ENCODE measurements at places on chromosomes 1 and 21.

- DNase-seq = peak; percentile 73
These were observed 6.9 kb upstream of the DNAH14 start for GRCh38 chr1:224922404-224923164.

DNA sequence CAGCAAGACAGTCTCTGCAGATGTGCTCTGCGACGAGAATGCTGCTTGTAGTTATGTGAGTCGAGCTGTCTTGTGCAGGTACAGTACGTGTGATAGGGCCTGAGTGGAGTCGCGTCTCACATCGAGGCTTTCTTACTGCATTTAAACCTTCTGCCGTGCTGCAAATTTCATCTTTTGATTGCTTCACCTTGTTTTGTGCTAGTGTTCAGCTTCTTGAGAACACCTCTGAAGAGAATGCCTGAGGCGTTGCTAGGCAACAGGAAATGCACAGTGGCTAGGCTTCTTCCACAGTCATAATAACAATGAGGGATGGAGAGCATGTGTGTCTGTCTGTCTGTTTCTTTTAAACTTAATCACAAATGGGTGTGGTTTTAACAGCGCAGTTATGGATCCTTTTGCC is 52.9 kb downstream of the MRPS6 start:
- no peak for DNase-seq

GRCh38 chr1:89604414-89604735 is 28.5 kb upstream of the LRRC8C start:
- DNase-seq = no peak

DNA sequence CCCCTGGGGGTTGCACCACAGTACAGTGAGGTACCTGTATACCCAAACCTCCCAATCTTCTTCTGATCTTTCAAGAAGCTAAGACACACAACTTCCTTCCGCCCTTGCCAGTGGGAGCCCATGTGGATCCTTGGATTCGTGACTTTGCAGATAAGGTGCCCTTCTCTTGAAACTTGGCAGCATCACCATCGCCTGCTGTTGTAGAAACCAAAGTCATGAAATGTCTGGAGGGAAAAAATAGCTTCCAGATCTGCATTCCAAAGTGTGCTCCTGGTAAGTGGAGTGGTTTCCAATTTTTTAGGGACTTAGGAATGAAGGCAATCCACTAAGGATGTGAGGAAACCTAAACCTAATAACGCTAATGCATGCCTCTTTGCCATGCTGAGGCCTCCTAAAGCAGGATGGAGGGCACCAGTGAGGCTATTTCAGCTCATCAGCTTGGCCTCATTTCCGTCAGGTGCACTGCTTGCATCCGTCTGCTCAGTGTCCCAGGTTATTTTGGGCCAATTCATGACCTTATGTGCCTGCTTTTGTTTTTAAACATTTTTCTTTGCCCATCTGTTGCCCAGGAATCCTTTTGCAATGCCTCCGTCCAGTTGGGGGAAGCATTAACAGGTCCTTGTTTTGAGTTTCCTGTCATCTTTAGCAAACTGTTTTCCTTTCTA is 8.2 kb upstream of the EFHD2 start:
- DNase-seq = no peak

DNA sequence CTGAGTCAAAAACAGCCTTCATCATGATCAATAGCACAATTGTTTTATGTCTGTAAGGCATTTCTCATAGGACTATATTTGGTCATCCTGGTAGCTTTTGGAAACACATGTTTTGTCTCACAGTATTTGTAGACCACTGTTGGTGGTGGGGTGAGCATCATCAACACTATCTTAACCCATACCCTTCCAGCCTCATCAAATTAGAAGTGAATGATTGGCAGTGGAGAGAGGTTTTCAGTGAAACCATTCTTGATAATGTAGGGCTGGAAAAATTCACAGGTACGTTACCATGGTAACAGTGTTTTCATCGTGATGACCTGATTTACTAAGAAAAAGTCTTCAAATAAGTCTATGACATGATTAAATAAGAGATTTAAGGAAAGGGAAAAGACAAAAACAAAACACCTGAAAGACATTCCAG is 45.3 kb upstream of the C1orf105 start:
- no peak for DNase-seq

- DNase-seq = no peak
These were observed 36.6 kb downstream of the CDC42 start for GRCh38 chr1:22089134-22089571.

DNA sequence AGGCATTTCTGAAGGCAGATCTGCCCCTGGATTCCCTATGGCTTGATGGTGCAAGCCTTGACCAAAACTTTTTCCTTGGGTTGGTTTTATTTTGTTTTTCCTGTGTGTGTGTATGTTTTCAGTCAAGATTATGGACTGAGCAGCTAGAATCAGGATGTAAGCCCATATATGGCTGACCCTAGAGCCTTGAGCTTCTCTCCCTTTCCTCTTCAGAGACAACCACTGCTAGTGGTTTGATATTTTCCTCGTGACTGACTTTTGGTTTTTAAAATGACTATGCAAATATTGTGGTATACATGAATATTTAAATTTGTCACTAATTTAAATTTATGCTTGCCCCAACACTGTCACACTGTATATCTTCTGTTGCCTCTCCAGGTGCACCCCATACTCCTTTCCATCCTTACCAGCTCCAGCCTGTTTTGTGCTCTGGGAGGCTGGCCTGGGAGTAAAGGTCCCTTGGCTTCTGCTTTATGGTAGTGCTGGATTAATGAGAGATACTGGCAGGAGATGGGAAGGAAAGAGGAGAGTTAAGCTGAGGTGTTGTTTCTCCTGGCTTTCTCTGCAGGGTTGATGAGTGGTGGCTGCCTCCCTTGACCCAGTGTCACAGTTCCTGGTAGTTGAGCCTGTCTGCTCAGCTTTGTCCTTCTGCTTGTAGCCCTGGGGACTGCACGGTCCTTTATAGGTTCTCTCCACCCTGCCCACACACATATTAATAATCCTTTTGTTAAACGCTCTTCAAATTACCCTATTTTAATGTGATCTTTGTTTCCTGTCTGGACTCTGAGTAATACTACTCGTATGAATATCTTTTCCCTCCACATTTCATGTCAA is 44.4 kb downstream of the RWDD3 start:
- no peak for DNase-seq

DNA sequence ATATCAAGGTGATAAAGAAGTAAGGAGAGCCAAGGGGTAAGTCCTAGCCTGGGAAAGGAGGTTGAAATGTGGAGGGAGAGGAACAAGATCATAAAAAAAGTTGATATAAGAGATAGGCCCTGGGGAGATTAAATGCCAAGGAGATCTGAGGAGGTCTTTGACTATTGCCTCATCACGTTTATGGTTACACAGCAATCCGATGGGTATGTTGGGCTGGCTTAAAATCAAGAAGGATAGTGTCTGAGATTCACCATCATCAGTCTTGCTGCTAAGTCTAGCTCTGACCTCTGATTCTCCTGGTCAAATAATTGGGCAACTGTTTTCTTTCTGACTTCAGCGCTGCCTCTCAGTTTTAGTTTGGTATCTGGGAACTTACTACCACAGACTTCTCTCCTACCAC is 416.3 kb downstream of the GPATCH2 start:
- no peak for DNase-seq

DNA sequence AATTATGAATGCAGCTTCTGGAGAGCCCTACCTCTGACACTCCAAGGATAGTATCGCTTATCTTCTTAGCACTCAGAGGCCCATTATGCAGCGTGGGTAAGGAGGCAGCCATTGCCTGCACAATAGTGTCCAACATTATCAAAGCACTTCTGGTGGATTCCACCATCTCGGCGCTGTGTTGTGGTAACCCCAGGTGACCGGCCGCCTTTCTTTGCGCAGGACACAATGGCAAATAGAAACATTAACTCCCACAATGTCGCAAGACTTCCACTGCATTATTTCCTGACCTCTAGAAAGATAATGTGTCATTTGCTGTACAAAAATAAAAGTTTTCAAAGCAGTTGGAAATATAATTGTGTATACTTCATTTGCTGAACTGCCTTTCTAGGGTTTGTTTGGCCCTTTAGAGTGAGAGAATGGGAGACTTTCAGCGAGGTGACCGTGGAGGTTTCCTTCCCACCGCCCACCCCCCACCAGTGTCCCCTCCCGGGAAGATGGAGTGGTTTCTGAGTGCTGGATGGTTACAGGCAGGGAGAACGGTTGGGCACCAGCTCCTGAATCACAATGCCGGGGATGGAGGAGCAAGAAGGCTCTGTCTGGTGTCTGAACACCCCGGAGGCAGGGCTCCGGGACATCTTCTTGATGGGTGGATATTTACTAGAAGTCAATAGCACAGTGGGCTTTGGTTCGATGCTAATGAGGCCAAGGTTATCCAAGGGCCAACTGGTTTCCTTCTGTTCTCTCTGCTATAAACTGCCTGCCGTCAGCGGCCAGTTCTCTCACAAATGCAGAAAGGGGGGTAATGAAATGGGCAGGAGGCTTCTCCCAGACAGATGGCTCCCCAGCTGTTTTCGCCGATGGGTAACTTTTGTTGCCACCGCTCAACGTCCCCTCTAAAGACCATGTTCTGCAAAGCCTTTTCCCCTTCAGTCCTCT is 215.4 kb upstream of the PROX1 start:
- DNase-seq = no peak

DNA sequence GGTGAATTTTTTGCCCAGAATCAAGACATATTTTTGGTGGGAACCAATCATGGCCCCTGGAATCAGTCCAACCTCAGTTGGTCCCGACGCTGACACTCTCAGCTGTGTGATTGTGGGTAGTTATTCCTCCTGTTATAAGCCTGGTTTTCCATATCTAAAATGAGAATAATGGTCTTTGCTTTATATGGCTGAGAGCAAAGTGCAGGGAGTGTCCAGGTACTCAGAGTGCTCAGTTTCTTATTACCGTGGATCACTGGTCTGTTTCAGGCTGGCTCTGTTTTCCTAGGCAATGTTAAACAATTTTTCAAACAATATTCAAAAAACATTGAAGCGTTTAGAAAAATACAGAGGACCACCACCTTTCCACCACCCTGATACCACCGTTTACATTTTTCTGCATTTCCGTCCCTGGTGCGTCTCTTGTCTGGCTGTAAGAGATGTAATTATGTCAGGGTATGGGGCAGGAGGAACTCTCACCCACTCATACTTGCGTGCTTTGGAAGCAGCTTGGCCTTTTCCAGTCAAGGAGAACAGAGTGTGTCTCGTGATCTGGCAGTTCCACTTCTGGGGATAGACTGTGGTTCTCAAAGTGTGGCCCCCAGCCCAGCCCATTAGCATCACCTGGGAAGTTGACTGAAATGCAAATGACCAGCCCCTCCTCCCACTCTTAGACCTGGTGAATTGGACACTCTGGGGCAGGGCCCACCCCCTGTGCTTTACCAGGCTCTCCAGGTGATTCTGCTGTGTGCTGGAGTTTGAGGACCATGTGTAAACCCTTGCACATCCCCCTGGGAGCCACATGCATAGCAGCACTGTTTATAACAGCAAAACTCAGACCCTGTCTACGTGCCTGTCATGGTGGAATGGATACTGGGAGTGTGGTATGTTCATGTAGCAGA is 6.8 kb downstream of the MX1 start:
- no peak for DNase-seq

GRCh38 chr1:161840363-161840762 is 74.2 kb downstream of the ATF6 start:
- no peak for DNase-seq

- DNase-seq = peak; percentile 22
These were observed 70.0 kb upstream of the ZNF644 start for GRCh38 chr1:91091812-91092211.

DNA sequence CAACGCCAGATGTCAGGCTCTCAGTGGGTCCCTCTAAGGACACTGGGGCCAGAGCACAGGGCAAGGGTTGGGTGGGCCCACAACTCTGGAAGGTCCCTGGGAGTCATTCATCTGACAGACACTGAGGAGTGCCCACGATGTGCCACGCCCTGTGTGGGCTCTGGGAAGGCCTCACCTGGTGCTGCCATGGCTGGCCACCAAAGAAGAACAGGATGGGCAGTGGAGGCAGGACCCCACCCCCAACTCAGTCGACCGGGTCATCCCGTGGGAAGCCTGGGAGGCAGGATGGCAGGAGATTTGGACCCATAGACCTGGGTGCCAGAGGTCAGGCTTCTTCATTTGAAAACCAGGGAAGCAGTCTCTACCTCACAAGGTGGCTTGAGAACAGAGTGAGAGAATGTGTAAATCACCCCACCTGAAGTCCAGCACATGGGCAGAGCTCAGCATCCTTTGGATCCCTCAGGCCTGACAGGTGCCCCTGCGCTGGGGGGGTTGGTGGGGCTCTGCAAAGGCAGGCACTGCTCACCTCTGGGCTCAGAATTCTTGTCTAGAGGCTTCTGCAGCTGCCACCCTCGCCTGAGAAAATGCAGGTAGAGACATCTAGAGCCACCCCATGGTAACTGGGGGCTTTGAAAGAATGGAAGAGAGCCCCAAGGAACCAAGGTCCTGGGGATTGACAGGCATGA is 1.2 kb upstream of the SELENON start:
- no peak for DNase-seq

- DNase-seq = no peak
These were observed 25.9 kb upstream of the RAP1A start for GRCh38 chr1:111593403-111594305.

DNA sequence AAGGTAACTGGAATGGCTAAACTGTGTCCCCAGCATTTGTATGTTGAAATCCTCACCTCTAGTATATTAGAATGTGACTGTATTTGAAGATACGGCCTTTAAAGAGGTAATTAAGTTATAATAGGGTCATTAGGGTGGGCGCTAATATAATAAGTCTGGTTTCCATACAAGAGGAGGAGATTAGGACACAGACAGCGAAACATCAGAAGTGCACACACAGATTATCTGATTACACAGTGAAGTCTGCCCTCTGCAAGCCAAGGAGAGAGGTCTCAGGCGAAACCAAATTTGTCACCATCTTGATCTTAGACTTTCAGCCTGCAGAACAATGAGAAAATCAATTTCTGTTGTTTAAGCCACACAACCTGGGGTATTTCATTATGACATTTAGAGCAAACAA is 2233.1 kb downstream of the MRPL39 start:
- DNase-seq = no peak

GRCh38 chr1:2556678-2557481 is 709 bp downstream of the TNFRSF14 start:
- no peak for DNase-seq

DNA sequence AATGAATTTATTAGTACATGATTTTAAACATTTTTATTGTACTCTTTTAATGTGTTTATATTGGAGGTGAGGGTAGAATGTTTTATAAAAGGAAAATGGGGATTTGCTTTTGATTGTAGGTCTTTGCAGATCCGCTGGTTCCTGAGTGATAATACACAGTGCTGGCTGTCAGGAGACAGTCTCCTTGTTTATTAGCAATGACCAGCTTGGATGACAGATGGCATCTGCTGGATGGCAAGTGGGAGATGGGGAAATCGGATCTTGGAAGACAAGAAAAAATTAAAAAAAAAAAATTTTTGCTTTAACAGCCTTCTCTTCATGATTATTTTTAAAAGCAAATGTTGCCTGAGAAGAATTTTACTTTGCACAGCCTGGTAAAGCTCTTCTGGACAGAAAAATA is 4.4 kb upstream of the PHTF1 start:
- DNase-seq = no peak

DNA sequence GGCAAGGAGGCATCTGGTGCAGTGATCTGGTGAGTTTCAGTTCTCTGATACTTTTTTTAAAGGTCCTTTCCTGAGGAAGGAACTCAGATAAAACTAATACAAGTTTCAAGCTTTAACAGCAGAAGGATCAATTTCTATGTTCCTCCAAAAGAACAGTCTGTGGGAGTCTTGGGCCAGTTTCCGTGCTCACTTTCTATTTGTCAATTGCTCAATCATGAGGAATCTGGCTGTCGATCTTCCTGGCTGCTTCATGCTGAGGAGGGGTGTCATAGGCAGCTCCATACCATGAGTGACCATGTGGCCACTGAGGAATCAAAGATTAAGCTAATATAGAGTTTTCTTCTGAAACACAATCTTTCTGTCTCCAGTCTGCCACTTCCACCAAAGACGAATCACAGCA is 11.4 kb upstream of the TMEM125 start:
- DNase-seq = no peak

All from NCI-H1105 treated with DMSO at 0.1 percent for 48 hours (cell line).